RWPE2 (cell line): ENCODE measurements at places on chromosomes 13 and 19.

GRCh38 chr13:95243207-95243606 lies 58.0 kb downstream of the ABCC4 start:
- no peak for DNase-seq

- DNase-seq = no peak
These were observed 1075.0 kb downstream of the DIAPH3 start for GRCh38 chr13:59088716-59089115.

GRCh38 chr19:45587873-45588272 lies 3.3 kb upstream of the OPA3 start:
- DNase-seq = no peak

- DNase-seq = no peak
These were observed 147.8 kb upstream of the PCDH9 start for GRCh38 chr13:67377919-67378318.

- no peak for DNase-seq
These were observed 1010.6 kb downstream of the PCDH9 start for GRCh38 chr13:66219506-66219905.

- DNase-seq = no peak
These were observed 3.0 kb downstream of the DZIP1 start for GRCh38 chr13:95641291-95642027.

GRCh38 chr19:17727843-17728242 lies 8.6 kb downstream of the MAP1S start:
- no peak for DNase-seq

GRCh38 chr19:39506944-39507714 lies 7.8 kb upstream of the SELENOV start:
- no peak for DNase-seq

DNA sequence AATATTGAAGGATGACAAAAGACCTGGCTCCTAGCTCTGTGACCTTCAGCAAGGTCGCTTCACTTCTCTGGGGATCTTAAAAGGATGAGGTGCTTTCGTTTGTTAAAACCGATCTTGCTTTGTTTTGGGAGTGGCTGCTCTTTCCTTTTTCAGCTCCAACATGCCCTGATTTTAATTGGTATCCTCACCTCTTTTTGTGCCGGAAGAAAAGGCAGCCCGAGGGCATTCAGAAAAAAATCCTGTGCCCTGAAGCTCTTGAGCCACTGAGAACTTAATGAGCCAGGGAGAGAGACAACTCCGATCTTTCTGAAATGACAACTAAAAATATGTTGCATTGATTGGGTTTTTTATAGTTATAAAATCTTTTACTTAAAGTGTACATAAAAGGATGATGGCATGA lies 19.4 kb downstream of the CLDN10 start:
- no peak for DNase-seq

DNA sequence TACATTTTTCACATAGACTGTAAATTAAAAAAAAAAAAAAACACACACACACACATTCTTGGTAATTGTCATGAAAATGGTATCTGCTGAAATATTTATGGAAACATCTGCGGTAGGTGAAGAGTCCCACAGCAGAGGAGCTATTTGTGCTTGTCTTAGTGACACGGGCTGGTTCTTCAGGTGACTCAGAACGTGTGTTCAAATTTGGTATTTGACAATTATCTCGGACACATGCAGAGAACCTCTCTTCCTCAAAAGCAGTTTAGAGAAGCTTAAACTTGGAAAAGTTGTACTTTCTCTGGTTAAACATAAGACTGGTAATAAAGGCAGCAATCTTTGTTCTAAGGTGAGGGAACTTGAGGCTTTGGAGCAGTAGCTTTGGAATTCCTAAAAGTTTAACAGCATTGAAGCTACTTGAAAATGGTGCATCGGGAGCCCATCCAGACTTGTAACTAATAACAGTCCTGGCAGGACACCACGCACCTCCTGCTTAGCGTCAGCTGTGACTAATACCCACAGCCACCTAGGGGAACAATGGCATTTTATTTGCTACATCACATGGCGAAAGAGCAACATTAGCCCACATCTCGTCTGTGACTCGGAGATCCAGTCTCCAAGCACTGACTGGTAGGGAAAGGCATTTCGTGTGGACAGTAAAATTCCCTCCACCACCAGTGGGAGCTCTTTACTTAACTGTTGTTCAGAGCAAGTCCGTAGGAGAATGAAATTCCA lies 1505.1 kb upstream of the SLC10A2 start:
- no peak for DNase-seq

DNA sequence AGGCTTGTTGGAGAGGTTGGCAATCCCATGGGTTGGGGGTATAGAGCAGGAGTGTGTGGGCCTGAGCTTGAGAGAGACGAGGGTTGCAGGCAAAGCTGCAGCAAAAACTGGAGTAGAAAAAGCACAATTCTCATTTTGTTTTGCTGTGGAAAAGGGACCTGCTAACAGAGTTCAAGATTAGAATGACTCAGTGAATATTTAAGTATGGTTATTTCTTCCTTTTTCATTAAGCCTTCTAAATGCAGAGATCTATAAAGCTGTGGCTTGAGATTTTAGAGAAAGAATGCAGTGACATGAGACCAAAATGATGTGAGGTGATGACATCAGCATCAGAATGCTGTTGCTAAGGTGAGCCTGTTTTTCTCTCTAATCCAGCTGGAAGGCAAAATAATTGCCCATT lies 10.8 kb upstream of the MBNL2 start:
- no peak for DNase-seq

DNA sequence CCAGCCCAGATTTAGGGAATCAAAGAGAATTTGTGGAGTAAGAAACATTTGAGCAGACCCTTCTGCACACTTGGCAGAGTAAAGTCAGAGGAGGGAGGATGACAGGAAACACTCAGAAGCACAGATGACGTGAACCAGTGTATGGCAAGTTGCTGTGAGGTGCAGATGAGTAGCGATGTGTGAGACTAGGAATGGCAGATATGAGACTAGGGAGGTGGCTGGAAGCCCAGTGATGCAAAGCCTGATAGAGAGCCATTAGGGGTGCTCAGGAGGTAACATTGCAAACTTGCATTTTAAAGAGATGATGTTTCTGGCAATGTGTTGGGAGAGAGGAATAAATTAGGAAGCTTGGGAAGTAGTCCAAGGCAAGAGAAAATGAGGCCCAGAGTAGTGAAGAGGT lies 44.0 kb downstream of the PCDH17 start:
- no peak for DNase-seq

DNA sequence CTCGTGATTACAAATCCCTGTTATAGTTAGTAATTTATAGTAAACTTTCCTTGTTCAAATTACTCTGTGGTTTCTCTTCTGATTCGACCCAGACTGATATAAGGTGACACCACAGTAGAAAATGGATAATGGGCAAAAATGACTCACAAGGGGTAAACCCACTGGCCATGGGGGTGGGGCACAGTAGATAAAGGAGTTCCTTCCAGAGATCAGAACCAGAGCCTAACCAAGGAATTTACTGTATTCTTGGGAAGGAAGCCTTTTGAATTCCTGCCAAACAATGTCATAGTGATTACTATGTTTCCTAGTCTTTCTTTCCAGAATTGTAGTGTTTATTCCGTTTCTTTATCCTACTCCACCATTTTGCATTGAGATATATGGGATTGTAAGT lies 21.9 kb downstream of the MIR17HG start:
- DNase-seq = no peak

- no peak for DNase-seq
These were observed 4.0 kb downstream of the ZNF91 start for GRCh38 chr19:23391236-23391635.

DNA sequence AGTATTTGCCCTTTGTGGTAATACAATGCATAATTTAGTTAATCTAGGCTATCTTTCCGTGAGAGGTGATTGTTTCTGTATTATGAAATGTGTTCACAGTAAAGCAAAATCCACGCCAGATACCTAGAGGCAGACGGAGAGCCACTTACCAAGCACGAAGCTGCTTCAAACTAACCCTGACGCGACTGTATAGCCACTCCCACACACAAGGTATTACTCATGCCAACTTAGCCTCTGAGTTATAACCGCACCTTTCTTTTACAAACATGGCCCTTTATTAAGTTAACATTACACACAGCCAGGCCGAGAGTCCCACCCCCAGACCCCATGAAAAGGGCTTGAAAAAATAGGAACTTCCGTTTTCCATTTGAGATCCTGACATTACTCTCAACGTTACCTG lies 185.7 kb downstream of the ABCC4 start:
- peak; percentile 56 for DNase-seq

GRCh38 chr13:99648066-99648665 lies 146.9 kb downstream of the TM9SF2 start:
- no peak for DNase-seq

- DNase-seq = no peak
These were observed 556.8 kb upstream of the ARGLU1 start for GRCh38 chr13:107124730-107125129.

DNA sequence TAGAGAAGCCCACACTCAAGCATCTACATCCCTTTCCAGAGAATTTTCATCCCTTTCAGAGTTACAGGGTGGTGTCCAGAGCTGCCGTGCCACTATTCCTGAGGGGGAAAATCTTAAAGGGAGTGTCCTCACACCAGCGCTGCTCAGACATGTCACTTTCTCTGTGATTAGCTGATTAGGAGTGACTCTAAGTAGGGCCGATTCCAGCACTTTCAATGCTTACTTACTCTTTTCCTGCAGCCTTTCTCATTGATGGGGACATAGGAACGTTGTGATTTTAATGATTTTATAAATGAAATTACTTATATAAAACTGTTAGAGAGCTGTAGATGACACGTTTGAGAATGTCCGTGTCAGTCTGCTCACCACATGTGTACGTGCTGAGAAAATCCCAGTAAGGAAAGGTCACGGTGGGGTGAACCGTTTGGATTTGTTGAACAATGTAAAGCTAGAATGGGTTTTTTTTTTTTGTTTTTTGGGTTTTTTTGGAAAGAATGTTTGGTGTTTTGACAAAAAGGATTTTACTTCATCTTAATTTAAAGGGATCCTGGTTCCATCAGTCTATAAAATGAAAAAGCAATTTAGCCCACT lies 56.6 kb upstream of the SPATA13 start:
- DNase-seq = no peak

DNA sequence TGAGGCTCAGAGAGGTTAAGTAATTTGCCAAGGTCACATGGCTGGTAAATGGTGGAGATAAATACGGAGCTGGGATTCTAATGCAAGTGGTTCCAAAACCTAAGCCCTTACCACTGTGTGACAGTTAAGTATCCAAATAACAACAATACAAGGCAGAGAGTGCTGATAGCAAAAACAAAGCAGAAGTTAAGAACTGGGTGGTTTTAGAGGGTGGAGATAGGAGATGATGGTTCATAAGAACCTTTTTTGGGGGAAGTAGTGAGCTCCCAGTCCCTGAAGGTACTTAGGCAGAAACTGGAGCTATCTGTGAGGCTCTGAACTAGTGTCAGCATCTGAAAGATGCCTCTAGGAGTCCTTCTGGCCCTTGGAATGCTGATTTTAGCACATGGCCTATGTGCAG lies 56.2 kb upstream of the UBE2L5 start:
- no peak for DNase-seq

GRCh38 chr19:1663852-1664251 lies 11.4 kb upstream of the TCF3 start:
- no peak for DNase-seq

GRCh38 chr19:246551-246950 lies 44.7 kb downstream of the PLPP2 start:
- peak; percentile 49 for DNase-seq

GRCh38 chr13:100330662-100331061 lies 241.8 kb downstream of the PCCA start:
- no peak for DNase-seq

DNA sequence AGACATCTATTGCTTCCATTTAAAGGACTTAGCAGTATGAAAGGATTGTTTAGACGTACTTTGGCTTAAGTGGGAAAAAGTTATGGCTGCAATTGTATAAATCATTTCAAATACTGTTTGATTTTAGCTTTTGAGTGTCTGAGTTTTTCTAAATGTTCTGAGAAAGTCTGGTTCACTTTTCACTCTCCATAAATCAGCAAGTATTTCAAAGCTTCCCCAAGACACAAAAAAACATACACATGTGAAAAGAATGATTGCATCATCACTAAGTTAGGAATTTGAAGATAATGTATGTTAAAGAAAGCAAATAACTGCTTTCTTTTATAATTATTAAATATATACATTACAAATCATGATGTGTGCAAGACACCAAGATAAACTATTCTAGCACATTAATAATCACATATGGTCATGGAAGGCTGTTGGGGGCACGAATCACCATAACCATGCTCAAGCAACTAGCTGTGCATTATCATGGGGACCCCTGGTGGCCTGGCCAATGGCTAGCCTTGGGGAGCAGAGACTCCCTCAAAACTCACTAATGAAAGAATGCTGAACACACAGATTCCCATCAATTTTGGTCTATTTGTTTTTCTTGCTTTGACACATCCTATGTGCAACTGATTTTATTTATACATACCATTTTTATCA lies 111.1 kb downstream of the MIPEP start:
- DNase-seq = no peak

DNA sequence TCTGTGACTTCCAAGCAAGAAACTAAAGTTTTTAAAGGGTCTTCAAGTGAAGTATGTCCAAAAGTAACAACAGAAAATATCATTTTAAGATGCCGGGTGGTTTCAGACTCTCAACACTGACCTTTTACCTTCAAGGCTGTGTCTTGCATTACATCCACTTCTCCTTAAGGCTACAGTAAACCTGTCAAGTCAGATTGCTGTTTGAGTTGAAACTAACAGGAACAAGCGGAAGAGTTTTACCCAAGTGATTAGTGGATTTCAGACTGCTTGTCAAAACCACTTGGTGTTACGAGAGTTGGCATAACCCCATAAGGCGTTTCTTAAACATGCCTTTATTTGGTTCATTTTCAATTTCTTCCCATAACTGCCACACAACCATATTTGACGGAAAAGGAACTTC lies 283.1 kb downstream of the DCT start:
- DNase-seq = no peak

- DNase-seq = peak; percentile 5
These were observed 1466.9 kb downstream of the UQCRFS1 start for GRCh38 chr19:27745978-27746542.

DNA sequence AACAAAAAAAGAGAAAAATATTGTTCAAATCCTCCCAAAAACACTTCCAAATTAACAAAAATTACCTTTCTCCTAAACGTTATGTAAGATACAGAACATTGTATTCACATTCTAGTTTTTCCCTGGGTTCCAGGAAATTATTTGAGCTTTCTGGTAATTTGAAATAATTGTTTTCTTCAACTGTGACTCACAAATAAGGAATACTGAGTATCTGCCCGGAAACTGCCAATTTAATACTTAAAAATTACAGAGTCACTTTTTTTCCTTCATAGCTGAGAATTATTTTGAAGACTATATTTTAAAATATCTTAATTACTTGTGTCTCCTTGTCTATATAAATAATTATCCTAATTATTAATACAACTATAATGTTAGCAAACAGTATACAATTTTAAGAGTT lies 709.0 kb upstream of the ARGLU1 start:
- DNase-seq = no peak
